Daoy (cell line): ENCODE measurements at places on chromosomes 4 and X. TPM values are rescaled to one million over a fixed set of nuclear protein-coding genes. Genes with fewer than 3 reads are reported as not detected.

- DNase-seq: peak; percentile 29
Observed at GRCh38 chr4:152968806-152969394, 32.8 kb downstream of the FHDC1 start.

GRCh38 chrX:16304751-16305150, 137.5 kb downstream of the MAGEB17 start:
- DNase-seq: no peak

GRCh38 chr4:177374966-177375365, 65.3 kb downstream of the NEIL3 start:
- no peak for DNase-seq

- DNase-seq: no peak
Observed at GRCh38 chr4:121764702-121765367, at the start of gene SMIM43. Gene SMIM43, minus strand, starts transcription at chr4:121765164. Its CDS starts 59 bp downstream, at chr4:121765105.

DNA sequence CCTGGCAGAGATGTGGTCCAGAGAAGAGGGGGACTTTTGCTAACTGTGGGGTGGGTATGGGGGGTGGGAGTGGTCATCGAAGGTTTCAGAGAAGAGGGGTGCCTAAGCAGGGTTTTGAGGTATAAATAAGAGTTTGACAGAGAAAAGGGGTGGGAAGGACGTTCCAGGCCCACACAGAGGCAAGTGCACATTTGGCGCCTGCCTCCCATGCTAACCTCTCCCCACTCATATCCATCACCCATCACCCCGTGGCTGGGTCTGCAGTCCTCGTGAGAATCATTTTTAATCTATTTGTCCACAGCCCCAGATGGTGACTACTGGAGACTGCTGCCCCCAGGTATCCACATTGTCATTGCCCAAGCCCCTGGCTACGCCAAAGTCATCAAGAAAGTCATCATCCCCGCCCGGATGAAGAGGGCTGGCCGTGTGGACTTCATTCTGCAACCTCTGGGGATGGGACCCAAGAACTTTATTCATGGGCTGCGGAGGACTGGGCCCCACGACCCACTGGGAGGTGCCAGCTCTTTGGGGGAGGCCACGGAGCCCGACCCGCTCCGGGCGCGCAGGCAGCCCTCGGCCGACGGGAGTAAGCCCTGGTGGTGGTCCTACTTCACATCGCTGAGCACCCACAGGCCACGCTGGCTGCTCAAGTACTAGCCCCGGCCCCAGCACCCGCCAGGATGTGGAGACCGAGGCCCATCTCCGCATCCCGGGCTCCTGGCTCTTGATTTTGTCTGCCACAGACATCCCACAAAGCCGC, 26.6 kb downstream of the CPZ start:
- DNase-seq: no peak

- no peak for DNase-seq
Observed at GRCh38 chr4:41322617-41323016, 65.9 kb downstream of the UCHL1 start.

DNA sequence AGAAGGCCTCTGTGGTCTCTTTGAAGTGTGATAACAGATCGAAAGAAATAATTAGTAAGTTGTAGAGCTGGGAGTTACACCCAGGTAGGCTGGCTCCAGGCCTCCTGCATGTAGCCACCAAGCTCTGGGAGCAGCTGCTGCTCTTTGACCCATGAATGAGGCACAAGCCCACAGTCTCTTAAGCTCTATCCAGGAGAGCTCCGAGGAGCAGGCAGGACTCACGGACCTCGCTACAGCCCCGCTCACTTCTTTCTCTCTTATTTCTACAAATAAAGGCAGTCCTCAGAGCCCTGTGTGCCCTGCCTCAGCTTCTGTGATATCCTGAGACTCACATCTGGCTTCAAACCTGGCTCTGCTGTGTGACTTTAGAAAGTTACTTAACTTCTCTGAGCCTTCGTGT, 86.9 kb downstream of the EVC start:
- DNase-seq: no peak

DNA sequence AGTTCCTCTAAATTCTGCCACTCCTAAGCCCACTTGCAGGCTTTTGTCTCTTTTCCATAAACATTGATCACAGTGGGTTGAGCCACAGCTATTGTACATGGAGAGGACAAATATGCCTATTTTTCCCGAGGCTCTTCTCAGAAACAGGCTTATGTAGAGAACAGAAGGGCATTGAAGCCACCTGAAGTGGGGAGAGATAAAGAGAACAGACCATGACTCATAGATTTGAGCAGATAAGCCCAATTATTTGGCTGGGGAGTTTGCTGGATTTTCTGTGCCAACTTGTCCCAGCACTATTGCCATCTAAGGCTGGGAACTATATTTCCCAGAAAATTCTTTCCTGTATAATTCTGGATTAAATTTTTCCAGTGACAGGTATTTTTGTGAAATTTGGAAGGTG, 446.1 kb upstream of the RPS6KA3 start:
- DNase-seq: no peak

DNA sequence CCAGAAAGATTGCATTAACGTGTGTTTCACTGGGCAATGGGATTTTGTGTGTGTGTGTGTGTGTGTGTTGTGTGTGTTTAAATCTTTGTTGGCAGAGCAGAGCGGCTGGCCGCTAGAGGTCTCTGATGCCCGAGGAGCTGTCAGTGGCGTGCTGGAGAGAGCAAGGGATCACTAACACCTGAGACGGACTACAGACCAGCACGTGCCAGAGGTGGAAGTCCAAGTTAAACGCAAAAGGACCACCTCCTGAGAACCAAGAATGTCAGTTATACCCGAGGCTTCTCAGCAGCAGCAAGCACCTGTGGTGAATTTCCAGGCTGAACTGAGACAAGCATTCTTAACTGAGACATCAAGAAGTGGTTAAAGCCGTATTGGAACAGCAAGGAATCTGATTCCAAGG, 9.0 kb upstream of the SLC25A14 start:
- DNase-seq: peak; percentile 43

DNA sequence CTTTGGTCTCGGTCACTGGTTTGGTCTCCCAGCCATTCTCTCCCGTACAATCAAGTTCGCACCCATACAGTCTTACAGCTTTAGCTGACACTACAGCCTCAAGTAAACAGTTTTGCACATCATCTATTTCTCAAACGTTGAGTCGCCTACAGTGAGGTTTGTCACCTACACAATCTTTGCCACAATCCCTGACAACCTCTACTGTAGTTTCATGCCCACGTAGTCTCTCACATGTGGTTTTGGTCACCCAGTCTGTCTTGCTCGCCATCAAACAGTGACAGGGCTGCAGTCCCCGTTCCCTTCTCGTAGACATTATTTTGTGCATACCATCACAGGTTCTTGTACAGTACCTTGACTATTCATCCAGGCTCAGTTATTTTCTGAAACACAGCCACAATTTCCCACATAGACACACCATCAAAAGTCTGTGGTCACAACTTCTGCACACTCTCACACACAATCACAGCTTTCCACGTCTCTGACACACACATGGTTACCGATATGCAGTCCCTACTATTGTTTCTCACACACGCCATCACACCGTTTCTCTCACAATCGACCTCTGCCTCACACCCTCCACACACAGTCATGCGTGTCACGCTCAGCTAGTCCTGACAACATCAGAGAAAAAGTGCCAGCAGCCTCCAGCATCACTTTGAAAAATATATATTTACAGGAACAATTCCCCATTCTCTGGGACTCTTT, 5.3 kb upstream of the CFP start:
- no peak for DNase-seq

DNA sequence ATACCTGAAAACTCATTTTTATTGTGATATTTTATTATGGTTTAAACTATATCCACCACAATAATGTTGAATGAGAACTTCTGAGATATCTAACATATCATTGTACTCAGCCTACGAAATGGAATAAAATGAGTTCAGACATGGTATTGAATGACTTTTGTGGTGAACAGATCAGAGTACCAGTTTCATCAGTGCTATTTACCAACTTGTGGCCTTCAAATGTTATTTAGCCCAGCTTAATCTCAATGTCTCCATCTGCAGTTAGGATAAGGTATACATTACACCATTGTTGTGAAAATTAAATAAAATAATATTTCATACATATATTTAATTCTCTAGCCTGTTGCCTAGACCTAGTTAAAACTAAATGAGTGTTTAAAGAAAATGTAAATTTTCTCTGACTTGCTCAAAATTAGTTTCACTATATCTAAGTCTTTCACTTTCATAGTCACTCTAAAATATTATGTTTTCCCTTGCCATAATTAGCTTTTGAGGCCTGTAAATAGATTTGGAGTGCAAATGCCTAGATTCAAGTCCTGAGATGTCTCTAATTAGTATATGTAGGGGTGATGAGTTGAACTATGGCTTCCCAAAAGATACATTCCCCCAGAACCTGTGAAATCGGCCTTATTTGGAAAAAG, 594.2 kb downstream of the STPG2 start:
- no peak for DNase-seq

- no peak for DNase-seq
Observed at GRCh38 chr4:98802770-98803198, 126.1 kb downstream of the EIF4E start.

DNA sequence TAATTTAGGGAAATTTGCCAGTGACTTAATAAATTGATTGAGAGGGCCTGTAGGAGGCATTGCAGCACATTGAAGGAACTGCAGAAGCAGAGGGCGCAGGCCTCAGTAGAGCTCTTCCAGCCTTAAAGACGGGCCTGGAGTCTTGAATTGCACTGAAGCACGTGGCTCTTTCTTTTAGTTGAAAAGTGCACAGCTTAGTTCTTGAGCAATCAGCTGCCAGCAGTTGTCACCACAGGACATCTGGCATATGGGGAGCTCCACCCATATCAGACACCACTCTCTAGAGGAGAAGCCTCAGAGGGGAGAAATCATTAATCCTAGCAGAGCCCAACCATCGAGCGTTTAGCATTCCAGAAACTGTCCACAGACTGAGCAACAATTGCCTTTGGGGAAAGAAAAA, 16.0 kb upstream of the FGF16 start:
- no peak for DNase-seq

- DNase-seq: no peak
Observed at GRCh38 chr4:188624370-188624769, 485.1 kb downstream of the TRIML1 start.

DNA sequence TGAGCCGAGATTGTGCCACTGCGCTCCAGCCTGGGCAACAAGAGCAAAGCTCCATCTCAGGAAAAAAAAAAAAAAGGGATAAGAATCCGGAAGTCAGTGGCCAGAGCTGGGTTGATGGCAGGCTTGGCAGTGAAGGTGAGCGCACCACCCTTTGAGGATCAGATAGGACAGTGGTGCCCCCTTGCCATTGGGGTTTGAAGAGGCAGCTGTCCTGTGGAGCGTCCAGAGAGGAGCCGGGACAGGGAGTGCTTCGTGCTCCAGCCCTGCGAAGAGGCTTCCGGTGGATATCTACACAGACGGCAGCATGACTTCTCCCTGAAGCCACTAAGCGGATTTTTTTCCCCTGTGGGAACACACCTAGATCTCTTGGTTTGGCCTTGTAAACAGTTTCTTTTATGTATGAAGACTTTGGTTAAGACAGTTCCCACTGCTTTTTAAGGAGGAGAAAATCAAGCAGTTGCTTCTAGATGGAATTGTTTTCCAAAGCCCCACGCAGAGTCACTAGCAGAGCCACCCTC, 6.5 kb downstream of the TBC1D14 start:
- no peak for DNase-seq

GRCh38 chr4:186167605-186168004, 23.8 kb upstream of the CYP4V2 start:
- DNase-seq: no peak

GRCh38 chrX:8820910-8821527, 19.8 kb upstream of the FAM9A start:
- DNase-seq: peak; percentile 15

DNA sequence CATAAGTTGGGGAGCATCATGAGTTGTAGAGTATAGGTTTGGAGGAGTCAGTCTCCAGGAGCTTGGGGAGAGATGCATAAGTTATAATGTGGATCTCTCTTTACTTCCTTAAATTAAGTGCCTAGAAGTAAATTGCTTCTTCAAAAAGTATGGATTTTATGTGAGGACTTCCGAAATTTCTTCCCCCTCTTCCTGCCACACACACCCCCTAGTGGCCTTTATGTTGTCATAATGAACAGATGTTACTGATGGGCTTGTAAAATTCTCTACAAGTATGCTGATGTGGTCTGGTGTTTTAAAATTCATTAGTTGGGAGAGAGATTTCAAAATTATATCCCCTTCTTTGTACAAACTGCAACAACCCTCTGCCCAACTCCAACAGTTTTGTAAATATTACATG, 2.3 kb upstream of the METTL14 start:
- DNase-seq: peak; percentile 6

- no peak for DNase-seq
Observed at GRCh38 chr4:93960450-93960849, 131.9 kb downstream of the ATOH1 start.

GRCh38 chr4:61909031-61909430, 708.9 kb downstream of the ADGRL3 start:
- DNase-seq: no peak

DNA sequence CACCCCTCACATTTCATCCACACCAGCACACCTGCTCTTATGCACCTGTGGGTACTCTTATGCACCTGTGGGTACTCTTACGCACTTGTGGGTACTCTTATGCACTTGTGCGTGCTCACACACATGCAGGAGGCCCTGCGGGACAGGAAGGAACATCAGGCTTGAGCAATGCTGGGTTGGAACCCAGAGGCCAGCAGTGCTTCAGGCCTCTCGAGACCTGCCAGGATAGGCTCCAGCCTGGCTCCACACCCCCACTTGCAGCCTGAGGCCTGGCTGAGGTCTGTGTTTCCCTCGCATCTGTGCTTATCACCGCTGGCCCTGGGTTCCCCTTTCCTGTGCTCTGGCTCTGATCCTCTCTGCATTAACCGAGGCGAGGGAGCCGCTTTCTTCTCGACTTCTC, 34.7 kb downstream of the SORCS2 start:
- no peak for DNase-seq

DNA sequence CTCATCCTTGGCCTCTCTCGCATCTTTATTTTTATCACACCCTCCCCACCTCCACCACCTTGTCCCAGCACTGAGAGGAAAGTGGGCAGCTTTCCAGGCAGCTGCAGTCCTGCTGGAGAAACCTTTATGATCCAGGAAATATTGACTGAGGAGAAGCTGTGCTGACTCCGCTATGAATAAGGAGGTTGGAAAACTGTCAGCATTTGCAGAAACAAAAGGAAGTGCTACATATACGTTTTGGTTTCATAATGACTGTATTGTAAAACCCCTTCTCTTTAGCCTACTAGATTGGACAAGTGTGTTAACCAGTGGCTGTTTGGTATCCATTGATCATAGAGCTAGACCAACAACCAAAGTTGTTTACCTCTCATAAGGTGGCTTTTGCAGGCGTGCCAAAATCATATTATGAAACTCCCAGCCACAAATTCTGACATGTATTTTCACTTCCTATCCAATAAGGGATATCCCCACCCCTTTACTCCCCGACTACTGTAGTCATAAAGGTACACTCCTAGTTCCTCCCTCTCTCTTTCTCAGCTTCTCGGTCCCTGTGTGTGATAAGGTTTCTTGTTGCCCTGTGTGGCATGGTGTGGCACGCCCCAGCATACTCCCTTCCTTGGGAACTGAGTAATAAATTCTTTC, 88.4 kb downstream of the GPR143 start:
- DNase-seq: no peak

Gene TMEM154
- total RNA-seq: 2.6 and 11.2 TPM in 2 replicates

Gene UGT2B7
- total RNA-seq: not detected in 2 replicates

Gene VCX2
- total RNA-seq: not detected in 2 replicates
